ENCODE measurements at places on chromosomes 3 and 15.
A peak's percentile ranks its signal among the peaks of the same experiment; 100 is the strongest.

DNA sequence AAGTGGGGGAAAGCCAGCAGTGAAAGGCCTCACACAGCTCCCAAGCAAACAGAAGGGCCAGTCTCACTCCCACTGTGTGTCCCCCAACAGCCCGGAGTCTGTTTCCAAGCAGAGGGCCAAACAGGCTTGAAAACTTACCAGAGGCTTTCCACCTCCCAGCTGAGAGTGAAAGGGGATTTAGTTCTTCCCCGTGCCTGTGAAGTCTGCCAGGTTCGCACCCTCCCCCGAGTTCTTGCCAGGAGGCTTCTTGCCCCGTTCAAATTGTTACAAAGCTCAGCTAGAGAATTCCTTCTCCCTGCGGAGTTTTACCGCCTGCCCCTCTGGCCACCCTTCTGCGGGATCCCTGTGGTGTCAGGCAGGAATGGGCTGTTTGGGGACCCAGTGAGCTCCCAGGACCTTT lies 68.0 kb upstream of the WNT7A start:
- DNase-seq: no peak

GRCh38 chr15:50112488-50113186 lies 6.4 kb downstream of the ATP8B4 start:
- no peak for DNase-seq

DNA sequence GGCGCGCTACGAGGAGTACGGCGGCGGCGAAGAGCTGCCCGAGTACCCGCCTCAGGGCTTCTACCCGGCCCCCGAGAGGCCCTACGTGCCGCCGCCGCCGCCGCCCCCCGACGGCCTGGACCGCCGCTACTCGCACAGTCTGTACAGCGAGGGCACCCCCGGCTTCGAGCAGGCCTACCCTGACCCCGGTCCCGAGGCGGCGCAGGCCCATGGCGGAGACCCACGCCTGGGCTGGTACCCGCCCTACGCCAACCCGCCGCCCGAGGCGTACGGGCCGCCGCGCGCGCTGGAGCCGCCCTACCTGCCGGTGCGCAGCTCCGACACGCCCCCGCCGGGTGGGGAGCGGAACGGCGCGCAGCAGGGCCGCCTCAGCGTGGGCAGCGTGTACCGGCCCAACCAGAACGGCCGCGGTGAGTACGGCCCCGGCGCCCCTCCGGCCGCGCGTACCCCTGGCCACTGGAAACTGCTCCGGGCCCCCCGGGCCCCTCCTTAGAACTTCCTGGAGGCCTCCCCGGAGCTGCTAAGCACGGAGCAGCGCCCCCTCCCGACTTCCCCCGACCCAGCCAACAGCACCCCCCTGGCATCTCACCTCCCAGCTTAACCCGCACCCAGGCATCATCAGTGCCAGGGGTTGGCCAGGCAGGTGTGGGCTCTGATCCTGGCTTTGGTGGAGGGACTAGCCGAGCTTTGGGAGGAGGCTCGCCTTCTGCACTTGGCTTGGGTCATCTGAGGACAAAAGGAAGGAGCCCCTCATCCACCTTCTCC lies 1.4 kb downstream of the LOXL1 start:
- DNase-seq: peak; percentile 67

- DNase-seq: no peak
These were observed 58.2 kb downstream of the OSTN start for GRCh38 chr3:191257286-191257685.

- DNase-seq: no peak
These were observed 100.0 kb upstream of the DLG1 start for GRCh38 chr3:197398286-197398878.

DNA sequence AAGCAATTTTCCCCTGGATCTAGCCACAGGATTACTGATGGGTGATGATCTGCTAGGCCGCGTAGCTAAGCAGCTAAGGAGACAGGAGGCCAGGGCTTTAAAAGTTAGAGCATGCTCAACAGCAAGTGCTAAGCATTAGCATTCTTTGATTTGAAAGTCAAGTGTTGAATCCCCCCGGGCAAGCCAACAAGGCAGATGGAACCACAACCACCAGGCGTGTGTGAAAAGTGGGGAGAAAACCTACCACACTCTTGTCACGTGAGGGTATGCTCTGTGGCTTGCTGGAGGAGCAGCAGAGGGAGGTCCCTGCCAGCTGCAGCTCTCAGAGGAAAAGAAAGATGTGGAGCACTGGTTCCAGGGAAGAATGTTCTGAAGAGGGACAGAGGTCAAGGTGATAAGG lies 20.9 kb downstream of the SLC51A start:
- no peak for DNase-seq

DNA sequence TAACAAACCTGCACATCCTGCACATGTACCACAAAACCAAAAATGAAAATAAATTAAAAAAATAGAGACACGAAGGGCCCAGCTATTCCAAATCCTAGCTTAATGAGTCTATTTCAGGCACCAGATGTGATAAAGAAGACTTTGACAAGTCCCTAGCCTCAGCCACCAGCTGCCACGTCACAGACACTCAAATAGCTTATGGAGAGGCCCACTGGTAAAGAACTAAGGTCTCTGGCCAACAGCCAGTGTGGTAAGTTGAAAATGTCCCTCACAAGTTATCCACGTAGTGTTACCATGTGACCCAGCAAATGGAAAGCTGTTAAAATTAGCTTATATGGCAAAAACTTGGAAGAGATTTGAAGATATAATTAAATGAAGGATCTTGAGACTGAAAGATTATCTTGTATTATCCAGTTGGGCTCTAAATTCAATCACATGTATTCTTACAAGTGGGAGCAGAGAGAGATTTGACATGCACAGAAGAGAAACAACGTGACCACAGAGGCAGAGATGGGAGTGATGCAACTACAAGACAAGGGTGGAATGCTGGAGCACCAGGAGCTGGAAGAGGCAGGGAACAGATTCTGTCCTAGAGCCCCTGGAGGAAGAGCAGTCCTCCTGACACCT lies 10.9 kb downstream of the ACSBG1 start:
- DNase-seq: no peak

DNA sequence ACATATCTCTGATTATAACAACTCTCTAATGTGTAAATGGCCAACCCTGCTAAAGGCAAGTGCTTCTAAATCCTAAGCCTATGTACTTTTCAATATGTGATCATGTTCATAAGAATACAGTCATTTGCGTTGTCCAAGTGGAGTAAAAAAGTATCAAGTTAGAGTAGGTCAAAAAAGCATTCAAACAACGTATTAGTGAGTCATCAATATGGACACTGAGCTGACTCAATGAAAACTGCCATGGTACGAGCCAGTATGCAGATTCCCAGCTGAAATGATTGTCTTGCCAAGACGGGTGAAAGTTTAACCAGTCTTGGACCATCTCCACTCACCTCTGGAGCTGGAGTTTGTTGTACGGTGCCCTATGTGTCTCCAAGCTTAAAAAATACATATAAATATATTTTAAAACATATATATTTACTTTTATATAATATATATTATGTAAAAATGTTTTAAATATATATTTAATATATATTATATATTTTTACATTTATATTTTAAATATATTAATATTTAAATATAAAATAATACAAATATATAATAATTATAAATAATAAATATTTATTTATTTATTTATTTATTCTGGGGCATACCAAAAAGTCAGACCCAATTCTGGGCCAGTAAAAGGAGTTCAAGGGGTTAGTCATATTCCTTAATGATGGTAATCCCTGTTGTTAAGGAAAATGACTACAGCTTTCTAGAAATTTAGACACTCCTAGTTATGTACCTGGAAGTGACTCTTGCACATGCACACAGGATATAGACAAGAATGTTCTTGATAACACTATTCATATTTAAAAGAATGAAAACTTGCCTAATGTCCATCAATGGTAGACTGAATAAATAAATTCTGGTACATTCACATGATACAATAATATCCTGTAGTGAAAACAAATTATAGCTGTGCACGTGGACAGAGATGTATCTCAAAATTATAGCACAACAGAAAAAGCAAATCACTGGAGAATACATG lies 27.2 kb downstream of the PLSCR4 start:
- DNase-seq: no peak

DNA sequence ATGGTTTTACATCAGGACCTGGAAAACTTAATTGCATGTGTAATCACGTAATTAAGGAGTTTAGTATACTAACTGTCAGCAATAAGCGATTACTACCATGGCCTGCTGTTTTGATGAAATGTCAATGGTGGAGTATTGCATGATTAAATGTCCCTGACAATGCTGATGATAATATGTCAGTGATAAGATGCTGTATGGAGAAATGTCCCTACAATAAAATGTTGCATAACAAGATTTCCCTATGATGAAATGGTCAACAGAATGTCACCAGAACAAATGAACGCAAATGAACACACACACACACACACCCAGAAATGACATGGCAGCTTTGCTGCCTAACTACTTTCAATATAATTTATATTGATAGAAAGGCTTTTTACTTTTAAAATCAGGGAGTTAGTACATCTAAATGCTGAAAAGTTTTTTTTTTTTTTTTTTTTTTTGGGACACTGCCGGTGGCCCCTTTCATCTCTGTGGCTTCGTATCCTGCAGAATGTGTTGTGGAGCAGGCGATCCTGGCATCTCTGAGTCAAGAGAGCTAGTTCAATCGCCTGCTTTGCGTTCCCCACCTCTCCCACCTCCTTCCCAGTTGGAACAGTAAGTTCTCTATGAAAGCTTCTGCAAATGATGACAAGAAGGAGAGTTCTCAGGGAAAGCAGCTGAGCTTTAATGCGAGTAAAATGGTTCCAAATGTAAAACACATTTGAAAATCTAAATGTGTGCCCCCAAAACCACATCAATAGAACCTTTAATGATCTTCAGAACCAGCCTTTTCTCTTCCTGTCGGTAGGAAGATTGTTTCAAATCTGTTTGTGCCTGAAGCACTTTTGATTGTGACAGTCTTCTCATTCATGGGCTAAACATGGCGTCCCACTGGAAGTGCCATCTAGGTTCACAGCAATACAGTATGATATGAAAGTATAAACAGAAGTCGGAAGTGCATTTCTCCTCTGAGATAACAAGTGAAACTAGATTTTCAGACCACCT lies 170.1 kb upstream of the GBE1 start:
- no peak for DNase-seq

DNA sequence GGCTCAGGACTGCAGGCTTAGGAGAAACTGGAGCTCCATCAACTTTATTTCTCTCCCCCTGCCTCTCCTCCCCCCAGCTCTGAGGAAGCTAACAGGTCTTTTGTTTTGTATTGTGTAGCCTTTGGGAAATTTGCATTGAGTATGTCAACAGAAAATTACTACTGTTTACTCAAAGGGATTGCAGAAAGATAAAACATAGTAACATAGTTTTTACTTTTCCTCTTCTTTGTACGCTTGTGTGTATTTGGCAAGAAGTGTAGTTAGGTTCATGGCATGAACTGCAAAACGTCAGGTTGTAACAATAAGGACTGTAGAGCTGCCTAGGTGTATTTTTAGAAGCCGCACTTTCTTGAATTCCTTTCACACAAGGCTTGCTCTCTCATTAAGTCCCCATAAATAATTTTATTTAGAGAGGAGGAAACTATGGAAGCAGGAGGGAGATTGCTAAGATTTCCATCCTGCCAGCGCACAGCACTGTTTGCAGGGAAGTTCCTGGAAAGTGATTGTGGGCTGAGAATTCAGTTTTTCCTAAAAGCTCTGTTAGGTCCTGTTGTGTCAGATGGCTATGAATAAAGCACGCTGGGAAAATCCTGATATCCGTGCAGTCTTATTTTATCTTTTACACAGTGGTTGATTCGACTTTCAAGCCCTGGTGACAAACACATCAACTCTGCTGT lies 21.1 kb upstream of the SATB1 start:
- DNase-seq: no peak

DNA sequence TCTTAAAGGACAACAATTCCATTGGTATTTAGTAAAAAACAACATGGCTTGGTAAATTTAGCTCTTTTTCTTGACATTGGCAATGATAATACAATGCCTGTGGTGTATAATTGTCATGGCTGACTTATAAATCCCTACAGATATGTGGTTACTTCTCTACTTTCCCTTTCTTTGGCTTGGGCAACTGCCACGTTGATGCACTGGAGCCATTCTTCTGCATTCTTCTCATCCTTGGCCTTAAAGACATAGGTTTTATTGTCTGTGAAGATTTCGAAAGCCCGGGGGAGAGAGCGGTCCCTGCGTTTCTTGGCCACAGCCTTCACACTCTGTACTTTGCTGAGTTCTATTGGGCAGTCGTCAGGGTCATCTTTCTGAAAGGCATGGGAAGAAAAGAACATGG lies 101.1 kb upstream of the CCNL1 start:
- DNase-seq: no peak

- DNase-seq: no peak
These were observed 10.8 kb downstream of the SLC51A start for GRCh38 chr3:196227121-196227561.

GRCh38 chr3:154015307-154015706 lies 105.9 kb upstream of the ARHGEF26 start:
- DNase-seq: no peak
